ENCODE measurements at places on chromosomes 2 and 18. TPM values are rescaled to one million over a fixed set of nuclear protein-coding genes. Genes with fewer than 3 reads are reported as not detected.

Gene AQP12A
- not detected for total RNA-seq

Gene INHA
- total RNA-seq: not detected

Gene CCDC74A
- 33.5 TPM for total RNA-seq

Gene TGFA
- 7.2 TPM for total RNA-seq

Gene STPG4
- 0.52 TPM for total RNA-seq

Gene GKN2
- total RNA-seq: 83.7 TPM

Gene DQX1
- not detected for total RNA-seq

Gene KIF5C
- 1.0 TPM for total RNA-seq

Gene ZNF385B
- total RNA-seq: 50.3 TPM

GRCh38 chr2:203450561-203450960 is 84.5 kb downstream of the RAPH1 start:
- DNase-seq: no peak

DNA sequence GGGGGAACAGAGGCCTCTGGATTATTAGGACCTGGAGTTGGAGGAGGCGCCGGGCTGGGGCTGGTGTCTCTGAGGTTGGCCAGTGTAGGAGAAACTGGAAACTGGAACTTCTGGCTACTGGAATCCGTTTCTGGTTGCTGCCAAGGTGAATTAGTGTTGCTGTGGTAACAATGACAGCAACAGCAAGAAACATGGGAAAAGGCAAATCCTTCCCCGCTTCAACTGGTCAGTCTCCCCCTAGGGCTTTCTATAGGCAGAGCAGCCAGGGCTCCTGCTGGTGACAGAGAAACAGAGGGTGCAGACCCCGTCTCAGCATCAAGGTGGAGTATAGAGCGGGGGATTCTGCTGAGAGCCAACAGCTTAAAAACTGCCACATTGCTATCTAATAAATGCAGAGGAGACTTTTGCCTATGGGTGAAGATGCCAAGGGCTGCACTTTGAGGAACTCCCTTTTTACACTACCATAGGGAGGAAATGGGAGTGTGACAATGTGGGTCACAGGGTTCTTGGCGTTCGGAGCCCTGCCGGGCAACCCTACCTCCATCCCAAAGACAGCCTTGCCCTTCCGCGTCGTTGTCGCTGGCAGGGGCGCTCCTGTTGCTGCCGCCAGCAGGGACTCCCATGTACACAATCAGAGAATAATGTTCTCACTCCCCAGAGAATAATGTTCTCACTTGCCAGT is 81.4 kb upstream of the CABLES1 start:
- DNase-seq: no peak

DNA sequence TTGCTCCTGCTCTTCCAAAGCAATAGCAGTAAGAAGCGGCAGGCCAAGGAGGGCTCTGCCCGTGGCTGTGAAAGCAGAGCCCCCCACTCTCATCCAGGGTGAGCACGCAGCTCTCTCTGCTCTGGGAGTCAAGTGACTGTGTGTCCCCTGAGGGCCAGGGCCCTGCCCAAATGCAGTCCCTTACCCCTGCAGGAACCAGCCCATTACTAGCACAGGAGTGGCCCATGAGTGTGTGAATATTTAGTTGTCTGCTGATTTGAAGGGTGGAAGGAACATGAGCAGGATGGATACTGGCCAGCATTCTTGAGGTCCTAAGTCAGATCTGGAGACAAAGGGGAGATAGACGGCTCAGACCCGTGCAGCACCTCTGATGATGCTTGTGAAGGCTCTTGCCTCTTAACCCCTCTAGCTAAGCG is 69.7 kb upstream of the FOSL2 start:
- no peak for DNase-seq

GRCh38 chr2:34353509-34354113 is 754.5 kb upstream of the FAM98A start:
- DNase-seq: no peak

DNA sequence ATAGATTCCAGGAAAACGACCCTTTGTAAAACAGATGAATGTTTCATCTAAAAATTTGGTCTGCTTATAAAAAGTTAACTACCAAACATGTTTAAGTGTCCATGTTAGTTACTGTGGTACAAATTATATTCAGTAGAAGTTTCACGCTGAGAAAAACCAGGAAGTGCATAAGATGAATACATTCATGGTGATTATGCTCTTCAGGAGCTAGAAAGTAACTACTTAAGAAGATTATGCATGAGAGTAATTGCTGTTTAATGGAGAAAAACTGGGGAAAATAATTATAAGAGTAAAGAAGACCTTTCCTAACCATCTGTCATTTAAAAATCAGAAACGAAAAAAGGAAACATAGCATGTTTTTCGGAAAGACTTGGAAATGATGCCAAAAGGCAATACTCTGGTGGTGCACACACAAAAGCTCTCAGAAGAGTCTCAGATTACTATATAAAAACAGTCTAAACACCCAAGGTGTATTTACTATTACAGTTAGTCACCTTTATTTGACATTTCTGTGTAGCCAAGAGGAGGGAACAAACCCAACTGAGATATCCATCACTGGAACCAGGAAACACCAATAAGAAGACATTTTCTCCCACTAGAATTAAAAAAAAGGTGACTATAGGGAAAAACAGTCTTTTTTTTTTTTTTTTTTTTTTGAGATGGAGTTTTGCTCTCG is 38.8 kb upstream of the METTL21A start:
- DNase-seq: no peak

GRCh38 chr2:134917888-134918525 is 615 bp upstream of the CCNT2 start:
- DNase-seq: no peak

DNA sequence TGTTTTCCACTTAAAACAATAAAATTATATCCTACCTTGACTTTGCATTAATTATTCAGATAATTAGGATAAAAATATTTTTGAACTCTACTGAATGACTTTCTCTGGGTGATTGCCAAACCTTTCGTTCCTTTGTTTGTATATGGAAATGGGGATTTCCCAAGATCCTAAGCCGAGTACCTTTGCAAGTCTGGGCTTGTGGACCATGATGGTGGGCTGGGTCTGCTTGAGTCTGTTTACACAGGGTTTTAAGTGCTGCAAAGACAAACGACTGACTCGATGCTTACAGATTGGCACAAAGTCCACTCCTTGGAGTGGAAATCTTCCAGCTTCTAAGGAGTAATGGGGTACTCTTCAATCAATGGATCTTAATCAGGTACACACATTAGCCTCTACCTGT is 659.5 kb downstream of the TSN start:
- peak; percentile 56 for DNase-seq

All from upper lobe of left lung (tissue), 6 donors.